ENCODE measurements at places on chromosomes 13 and 19.
A peak's percentile ranks its signal among the peaks of the same experiment; 100 is the strongest.

DNA sequence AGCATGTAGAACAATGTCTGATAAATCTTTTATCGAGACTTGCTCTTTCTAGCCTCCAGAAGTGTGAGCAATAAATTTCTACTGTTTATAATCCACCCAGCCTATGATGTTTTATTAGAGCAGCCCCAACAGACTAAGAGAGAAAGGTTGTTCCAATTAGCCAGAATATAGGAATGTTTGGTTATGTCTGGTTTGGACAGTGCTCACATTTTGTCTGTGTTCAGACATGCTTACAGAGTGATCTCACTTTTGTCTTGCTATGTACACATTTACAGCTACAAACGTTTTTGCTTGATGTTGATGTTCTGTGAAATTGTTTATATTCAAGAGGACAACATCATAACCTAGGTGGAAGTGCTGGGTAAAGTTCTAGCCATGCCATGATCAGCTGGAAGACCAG is 18.0 kb upstream of the EVI5L start:
- no peak for DNase-seq

- DNase-seq = no peak
Measured at GRCh38 chr13:33927315-33927714, 109.4 kb downstream of the RFC3 start.

- DNase-seq = peak; percentile 16
Measured at GRCh38 chr19:42286349-42287016, 15.4 kb upstream of the PRR19 start.

DNA sequence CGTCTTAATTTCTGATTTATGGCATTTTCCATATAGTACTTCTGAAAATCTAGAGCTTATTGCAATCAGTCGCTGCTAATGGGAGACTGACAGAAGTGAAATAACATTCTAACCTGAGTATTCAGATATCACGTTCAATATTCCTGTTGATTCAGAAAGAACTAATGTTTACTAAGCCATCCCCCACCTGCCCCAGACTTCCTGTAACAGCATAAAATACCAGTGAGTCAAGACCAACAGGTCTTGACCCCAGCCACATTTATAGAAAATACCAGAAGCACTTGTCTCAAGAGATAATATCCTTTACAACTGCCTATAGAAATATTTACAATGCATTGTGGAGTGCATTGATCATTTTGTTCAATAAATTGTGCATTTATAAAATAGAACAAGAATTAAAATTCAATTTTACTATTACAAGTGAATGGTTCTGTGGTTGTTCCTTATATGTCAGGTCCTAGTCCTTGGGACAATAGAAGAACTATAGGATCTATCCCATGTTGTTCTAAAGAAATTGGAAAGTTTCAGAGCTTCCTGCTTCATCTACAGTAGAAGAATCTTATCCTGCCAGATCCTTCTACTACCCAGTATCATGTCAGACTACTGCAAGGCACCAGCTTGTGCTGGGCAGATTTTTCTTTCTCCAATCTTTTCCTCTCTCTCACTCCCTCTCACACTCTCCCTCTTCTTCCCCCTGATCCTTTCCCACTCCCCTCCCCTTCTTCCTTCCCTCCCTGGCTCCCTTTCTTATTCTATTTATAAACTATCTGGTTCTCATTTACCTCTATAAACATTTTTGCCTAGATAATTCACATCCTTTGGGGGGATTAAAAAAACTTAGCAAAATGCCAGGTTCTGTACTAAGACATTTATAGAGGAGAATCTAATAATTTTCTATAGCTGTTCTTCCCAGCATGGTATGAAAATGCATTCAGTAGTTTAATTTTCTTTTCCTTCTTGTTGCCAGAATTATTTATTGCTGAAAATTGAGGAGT is 629.9 kb downstream of the DIAPH3 start:
- DNase-seq = no peak

GRCh38 chr19:7677669-7678311 is 900 bp downstream of the MCEMP1 start:
- no peak for DNase-seq

- no peak for DNase-seq
Measured at GRCh38 chr13:73989244-73989843, 144.9 kb downstream of the KLF12 start.

DNA sequence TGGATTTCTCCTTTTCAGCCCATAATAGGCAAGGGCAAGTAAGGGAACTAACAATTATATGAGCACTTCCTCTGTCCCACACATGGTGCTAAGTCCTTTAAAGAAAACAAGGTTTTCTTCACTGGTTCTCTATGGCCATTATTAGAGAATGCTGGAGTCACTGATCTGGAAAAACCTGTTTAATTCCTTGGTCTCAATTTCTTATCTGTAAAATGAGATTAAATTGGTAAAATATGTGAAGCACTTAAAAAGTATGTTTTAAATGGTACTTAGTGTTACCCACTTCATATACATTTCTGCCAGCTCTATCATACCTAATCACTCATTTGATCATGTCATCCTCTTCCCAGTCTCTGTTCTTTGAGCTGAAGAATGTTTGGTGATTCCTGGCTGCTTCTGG is 39.4 kb downstream of the LRCH1 start:
- no peak for DNase-seq

DNA sequence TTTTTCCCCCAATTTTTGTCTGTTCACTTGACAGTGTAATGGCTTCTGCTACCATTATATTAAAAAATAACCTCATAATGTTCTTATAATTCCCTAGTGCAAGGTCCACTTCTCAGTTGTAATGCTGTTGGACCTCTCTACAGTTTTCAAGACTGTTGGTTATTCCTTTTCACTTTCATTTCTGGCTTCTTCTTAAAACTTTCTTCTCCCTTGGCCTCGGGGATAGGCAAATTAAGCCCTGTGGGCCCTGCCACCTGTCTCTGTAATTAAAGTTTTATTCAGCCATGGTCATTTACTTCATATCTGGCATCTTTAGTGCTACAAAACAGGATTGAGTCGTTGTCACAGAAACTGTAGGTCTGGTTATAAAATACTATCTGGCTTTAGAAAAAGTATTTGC is 313.5 kb downstream of the KLF12 start:
- DNase-seq = no peak

GRCh38 chr13:59374691-59375090 is 789.0 kb downstream of the DIAPH3 start:
- DNase-seq = no peak

GRCh38 chr13:110890279-110891165 is 24.3 kb downstream of the ANKRD10 start:
- DNase-seq = no peak

DNA sequence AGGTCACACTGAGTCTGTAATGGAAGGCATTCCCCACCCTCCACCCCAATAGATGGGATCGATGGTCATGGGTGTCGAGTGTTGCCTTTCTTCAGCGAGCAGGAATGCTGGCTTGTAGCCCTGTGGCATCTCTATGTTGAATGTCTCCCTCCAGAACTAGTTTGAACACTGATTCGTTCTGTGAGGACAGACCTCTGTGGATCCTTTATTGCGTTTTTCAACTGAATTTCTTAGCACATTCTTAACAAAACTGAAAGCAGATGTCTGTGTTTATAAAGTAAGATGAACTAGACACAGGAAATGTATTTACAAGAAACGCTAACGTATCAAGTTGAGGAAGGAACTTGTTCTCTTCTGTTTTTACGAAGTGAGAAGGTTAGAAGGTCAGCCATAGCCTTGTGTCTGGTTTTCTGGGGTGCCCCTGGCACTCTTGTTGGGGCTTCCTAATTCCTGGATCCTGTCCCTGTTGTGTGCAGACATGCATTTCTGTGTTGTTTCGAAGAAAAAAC is 36.8 kb upstream of the TM9SF2 start:
- no peak for DNase-seq
